BJ (cell line): ENCODE measurements at places on chromosomes 11 and 22.

DNA sequence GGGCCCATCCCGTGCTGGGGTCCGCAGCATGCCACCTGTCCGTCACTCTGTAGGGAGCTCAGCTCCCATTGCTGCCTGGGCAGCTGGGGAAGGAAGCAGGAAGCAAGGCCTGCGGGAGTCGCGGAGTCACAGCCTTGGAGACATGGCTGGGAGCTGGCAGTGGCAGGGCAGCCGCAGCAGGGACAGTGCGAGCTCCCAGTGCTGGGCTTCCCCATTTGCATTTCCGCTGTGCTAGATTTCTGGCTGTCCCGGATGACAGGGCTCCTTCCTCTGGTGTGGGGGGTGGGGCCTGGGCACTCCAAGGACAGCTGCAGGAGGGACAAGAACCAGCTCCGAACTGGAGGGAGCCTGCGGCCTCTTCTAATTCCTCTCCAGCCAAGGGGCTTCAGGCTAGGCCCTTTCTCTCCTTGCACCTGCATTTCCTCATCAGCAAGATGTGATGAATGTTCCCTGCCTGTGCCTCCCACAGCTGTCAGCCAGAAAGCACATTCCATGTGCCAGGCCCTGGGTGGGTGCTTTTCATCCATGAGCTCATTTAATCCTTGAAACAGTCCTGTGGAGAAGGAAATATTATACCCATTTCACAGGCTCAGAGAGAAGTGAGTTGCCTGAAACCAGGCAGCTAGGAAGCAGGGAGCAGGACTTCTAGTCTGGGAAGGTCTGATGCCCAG is 48.0 kb downstream of the MYO7A start:
- DNase-seq = no peak

- DNase-seq = no peak
These were observed 192.6 kb upstream of the NECTIN1 start for GRCh38 chr11:119921571-119921970.

DNA sequence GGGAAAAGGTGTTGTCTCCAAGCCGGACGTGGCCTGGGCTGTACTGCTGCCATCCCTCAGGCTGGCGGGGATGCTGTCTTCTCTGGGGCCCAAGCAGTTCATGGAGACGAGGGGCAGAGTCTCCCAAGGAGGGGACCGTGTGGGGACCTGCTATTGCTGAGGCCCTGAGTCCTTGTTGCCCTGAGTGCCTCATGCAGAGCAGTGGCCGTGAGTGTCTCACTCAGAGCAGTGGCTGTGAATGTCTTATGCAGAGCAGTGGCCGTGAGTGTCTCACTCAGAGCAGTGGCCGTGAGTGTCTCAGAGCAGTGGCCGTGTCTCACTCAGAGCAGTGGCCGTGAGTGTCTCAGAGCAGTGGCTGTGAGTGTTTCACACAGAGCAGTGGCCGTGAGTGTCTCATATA is 54.7 kb downstream of the GRAMD4 start:
- DNase-seq = no peak

GRCh38 chr22:40451210-40451609 is 80.8 kb downstream of the SGSM3 start:
- no peak for DNase-seq

DNA sequence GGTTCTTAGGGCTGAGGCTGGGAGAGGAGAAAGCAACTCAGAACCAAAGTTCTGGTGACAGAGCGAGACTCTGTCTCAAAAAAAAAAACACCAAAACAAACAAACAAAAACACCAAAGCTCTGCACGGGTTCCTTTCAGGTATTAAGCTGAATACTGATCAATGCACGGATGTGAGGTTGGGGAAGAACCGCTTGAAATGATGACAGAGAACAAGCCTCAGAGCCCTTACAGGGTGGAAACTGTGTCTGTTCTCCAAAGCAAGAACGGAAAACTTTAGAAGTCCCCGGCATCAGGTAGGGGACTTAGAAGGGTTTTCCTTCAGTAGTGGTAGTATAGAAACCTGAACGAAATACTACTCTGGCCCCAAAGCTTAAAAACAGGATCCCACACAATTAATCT is 260.0 kb downstream of the TBC1D22A start:
- DNase-seq = no peak

DNA sequence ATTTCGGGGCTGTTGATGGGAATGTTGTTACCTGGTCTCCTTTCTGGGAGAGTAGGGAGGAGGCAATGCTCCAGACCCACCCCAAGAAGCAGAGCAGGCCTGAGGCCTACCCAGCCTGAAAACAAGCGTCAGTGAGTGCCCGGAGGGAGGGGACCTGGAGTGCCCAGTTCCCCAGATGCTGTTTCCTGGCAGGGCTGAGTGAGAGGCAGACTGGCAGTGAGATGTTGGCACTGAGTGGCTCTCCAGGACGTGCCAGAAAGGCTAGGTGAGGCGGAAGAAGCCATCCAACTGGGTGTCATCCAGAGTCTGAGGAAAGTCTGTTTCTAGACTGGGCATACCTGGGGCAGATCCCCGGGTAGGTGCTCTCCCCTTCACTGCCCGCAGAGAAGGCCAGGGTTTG is 1.3 kb downstream of the POU2F3 start:
- DNase-seq = no peak

DNA sequence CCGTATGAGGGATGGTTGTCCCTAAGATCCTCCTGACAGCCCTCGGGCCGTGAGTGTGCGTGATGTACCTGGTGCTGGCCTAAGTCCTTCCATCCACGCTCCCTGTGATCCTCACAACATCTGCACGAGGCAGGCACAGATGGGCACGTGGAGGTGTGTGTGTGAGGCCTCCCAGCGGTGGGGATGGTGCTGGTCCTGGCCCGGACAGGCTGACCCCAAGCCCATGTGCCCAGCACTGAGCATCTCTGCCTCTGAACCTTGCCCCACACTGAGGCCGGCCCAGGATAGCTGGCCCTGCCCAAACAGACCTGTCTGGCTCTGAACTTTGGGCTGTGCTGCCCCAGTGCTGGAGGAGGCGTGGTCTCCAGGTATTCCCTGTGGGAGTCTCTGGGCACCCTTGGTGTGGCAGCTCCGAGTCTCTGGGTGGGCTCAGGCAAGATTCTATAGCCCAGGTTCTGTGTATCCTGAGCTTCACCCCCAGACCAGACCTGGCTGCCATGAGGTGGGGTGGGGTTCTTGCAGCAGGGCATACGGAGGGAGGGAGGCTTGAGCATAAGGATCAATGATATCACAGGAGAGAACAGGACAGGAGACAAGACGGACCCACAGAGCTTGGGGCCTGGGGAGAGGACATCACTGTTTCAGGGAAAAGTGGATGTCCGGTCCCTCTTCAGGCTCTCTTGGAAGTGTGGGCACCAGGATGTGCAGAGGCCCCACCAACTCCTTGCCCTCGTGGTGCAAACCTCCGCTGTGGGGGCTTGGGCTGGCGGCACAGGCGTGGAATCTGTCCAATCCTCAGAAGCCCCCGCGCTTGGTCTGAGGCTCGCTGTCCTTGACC is 881.8 kb downstream of the BRD1 start:
- DNase-seq = no peak

DNA sequence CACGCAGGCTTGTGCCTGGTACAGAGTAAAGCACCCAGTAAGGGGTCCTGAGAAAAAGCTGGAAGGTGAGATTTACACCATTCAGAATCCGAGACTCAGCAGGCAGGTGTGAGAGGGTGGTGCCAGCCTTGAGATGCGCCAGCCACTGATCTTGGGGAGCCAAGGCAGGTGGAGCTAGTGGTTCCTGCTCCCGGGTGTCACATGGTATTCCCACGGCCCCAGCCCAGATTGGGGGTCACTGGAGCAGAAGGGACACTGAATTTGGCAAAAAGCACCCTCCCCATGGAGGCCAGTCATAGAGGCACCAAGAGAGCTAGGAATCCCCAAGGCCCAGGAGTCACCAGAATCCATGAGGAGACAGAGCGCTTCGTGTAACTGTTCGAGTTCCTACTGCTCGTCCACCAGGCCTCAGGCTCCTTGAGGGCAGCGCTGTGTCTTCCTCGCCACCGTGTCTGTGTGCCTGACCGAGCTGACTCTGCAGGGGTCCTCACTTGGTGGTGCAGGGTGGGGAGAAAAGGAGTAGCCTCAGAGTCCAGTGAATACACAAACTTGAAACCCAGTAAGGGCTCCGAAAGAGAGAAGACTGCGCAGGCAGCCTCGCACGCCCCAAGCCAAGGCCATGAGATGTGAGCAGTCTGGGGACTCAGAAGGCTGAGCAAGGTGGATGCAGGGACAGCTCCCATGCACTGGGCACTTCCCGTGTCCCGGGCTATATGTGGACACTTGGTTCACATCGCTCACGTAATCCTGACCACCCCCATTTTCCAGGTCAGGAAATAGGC is 28.2 kb downstream of the TOM1 start:
- no peak for DNase-seq

GRCh38 chr11:75872887-75873416 is 57.9 kb downstream of the UVRAG start:
- no peak for DNase-seq

DNA sequence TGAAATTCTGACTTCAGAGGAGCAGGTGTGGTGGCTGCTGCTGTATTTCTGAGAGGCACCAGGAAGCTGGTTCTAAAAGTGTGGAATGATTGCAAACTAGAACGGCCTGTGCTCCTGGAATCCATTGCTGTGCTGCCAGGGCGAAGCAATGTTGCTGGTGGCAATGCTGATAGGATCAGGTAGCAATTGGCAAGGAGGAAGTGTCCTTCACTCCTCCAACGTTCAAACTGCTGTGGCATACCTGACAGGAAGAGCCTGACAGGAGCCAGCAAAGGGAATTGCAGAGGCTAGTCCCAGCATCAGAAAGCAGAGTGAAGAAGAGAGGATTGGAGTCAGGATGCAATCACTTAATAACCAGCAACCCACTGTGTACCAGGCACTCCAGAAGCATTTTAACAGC is 118.2 kb downstream of the FAR1 start:
- no peak for DNase-seq

DNA sequence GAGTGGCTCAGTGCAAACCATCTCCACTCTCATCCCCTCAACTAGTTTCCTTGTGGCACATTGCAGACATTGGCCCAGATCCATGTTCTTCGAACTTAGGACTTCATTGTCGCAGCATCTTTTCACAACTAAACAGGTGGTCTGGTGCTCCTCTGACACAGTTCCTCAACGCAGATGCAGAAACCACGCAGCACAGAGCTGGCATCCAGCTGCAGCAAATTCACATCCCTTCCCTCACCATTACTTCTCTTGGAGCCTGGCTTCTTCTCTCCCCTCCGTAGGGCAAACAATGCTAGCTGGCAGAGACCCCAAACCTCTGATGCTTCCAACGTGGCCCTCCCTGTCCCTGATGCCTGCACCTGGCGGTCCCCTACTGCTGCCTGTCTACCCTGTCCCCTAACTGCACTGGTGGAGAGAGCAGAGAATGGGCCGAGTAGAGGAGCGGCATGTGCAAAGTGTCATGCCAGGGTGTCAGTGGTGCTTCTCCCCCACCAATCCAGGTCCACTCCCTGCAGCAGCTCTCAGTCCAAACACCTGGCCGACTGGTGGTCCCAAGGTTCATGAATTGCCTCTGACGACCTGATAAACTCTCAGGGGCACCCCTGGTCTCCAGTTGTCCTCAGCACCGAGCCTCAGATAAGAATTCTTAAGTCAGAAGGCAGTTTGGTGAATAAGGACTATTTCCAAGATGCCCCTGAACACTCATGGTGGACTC is 18.1 kb downstream of the TMPRSS13 start:
- no peak for DNase-seq

- DNase-seq = no peak
These were observed 62.5 kb upstream of the SORL1 start for GRCh38 chr11:121389651-121390050.

DNA sequence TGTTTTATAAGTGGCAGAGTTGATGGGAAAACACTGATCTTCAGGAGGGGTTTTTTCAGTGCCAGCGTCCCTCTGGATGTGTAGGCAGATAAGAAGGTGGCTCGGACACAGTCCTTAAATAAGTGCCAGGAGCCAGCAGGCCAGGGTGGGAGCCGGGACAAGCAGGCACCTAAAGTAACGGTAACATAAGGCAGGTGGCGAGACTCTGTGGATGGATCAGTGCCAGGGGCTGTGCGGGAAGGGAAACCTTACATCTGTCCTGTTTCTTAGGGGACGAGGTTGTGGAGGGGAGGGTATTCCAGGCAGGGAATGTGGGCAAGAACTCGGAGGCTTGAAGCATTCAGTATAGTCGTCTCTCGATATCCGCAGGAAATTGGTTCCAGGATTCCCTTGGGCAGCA is 15.9 kb downstream of the BCR start:
- DNase-seq = no peak

- no peak for DNase-seq
These were observed 20.0 kb downstream of the DAGLA start for GRCh38 chr11:61700212-61700611.

- DNase-seq = no peak
These were observed 1.6 kb downstream of the NCAM1 start for GRCh38 chr11:112962579-112963367.
